Germinal center (tissue), 1 donor: ENCODE measurements at places on chromosomes 3 and 15.
A peak's percentile ranks its signal among the peaks of the same experiment; 100 is the strongest.

GRCh38 chr15:69795601-69796000 lies 302.1 kb downstream of the TLE3 start:
- DNase-seq, result no peak

- no peak for DNase-seq
Observed at GRCh38 chr15:34160735-34161134, 49.2 kb downstream of the KATNBL1 start.

DNA sequence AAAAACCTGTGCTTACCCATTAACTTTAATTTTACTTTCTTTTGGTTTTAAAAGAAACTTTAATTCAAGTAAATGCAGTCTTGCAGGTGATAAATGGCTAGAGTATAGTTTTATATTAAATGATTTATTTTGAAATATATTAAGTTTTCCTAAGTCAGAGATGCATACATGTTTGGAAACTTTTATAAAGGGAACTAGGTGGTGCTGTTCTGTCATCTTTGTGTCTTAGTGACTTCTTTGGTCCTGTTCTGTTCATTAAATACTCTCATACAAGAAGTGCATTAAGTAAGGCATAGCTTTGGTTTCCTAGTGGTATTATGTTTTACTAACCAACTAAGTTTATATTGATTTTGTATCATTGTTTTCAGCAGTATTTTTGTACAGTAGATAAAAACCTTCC lies 15.6 kb downstream of the CADM2 start:
- DNase-seq, result no peak

DNA sequence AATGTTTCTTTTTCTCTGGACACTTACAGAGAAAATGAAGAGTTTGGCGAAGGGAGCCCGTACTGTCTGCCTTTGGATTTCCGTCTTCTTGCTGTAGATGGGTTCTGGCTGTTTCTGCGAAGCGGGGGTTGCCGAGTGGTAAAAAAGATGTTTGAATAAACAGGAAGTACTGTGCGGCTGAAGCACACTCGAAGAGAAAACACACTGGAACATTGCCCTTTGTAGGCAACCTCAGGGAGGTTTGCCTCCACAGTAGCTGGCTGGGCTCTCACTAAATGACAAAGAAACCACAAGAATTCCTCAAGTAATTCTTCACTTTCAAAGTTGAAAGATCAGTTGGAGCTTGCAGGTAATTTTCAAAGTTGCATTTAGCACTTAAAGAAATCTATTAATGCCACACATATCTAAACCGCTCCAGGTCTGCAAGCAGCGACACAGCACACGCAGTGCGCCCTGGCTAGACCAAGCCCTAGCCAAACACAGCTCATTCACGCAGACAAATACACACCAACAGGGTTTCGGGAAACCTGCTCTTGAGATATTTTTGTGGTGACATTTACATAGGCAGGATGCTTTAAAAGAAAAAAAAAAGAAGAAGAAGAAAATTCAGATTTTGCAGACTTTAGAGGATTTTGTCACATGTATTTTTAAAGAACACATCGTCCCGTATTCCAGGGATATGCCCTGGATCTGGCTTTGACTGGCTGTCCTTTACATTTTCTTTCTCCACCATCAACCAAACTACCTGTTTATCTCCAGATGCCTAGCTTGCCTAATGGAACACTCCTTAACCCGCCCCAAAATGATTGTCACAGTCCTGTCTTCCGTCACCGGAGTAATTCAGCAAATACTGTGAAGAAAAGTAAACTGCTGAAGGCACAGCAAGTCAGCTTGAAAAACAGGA lies 452.8 kb downstream of the FOXP1 start:
- DNase-seq, result peak; percentile 67

DNA sequence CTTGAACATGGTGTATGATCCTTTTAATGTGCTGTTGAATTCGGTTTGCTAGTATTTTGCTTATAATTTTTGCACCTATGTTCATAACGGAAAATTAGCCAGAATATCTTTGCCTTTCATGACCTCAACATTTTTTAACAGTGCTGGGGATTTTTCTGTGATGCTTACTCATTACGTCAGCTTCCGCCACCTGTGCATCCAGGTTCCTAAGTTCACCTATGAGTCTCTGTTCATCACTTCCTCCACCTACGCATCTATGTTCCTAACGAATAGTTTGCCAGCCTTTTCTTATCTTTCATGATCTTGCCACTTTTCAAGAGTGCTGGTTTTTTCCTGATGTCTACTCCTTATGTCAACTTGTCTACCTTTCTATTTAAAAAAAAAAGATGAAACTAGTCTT lies 16.5 kb downstream of the AADACL2 start:
- DNase-seq, result no peak

DNA sequence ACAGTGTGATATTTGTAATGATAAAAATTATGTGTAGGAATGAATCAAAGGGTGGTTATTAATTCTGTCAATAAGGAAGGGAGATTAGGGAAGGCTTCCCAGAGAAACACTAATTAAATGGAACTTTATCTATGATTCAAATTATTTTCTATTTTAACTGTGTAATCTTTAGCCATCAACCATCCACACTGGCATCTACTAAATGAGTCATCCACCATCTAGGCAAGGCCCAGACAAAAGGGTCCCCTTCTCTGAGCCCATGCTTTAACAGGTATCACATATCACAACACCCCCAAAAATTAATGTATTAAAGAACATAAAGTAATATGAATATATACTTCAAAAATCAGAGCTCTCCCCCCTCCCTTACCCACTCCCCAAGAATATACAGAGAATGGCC lies 19.9 kb upstream of the TPM1 start:
- DNase-seq, result no peak

DNA sequence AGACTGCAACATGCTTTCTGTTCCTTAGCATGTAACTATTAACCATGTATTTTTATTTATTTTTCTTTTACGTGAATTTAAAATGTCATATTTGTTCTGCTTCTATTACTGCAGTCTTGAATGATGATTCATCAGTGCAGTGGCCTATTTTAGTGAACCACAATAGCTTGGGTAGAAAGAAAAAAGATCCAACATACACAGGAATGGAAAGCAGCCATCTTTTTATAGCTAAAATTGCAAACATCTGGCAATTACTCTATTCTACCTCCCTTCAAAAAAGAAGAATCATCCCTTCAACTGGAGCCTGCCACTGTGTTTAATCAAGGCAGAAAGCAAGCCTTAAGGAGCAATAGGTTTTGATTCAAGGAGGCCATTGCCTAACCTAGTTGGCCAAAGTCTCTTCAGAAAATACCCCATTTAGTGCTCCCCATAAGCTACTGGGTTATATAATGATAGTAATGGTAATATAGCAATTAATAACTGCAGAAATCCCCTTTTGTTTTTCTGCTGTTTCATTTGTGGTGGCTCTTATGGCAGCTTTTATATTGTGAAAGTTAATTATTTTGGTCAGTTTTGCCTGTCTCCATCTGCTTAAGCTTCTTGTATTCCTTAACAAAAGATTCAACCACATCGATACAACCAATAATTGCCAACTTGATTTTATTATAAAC lies 267.3 kb downstream of the LPP start:
- no peak for DNase-seq

GRCh38 chr15:57562196-57562769 lies 29.4 kb upstream of the MYZAP start:
- DNase-seq, result no peak

GRCh38 chr3:31748933-31749295 lies 216.2 kb downstream of the STT3B start:
- no peak for DNase-seq

- DNase-seq, result no peak
Observed at GRCh38 chr3:152524198-152525140, 255.7 kb downstream of the MBNL1 start.

DNA sequence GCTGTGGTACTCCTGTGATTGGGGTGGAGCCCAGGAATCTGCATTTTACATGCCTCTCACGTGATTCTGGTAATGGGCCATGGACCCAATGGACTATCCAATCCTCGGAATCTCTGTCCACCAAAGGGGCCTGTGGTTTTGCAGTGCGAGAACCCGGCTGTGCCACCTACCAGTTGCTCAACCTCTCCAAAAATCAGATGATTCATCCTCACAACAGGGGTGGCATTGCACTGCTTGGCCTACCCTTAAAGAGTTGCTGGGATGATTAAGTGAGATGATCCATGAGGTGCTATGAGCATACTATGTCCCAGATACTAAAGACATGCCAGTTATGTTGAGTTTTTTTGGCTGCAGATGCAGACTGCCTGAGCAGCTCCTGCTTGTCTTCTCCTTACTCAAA lies 5.1 kb downstream of the ANP32A start:
- DNase-seq, result no peak

DNA sequence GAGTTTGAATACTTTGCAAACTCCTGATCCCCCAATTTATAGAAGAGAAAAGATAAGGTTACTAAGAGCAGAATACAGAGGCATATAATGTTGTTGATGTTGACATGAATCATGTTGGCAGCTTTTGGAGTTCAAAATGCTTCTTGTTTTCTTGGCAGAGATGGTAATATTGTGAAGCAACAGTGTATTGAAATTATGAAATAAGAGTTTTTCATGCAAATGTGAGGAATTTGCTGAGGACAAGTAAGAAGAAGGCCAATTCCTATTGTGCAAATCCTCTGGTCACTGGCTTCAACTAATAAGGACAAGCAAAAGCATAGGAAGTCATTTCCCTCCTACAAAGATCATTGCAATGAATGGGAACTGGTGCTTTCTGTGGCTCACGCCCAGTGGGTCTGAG lies 126.9 kb upstream of the CHL1 start:
- DNase-seq, result no peak

DNA sequence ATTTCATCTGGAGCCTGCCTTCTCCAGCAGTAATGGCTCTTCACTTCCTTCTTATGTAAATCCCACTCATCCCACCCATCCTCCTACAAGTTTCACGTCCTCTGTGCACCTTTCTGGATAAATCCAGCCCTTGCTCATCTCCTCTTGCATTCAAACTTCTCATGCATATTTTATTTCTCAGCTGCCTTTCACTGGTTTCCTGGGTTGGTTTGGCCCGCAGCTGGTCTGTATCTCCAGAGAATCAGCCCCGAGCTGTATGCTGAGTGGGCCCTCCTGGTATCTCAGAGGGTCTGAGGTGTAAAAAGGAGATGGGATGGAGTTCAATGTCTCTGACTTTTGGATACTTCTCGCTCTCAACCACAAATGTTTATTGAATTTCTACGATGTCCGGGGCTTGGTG lies 248.6 kb upstream of the FEZF2 start:
- no peak for DNase-seq

DNA sequence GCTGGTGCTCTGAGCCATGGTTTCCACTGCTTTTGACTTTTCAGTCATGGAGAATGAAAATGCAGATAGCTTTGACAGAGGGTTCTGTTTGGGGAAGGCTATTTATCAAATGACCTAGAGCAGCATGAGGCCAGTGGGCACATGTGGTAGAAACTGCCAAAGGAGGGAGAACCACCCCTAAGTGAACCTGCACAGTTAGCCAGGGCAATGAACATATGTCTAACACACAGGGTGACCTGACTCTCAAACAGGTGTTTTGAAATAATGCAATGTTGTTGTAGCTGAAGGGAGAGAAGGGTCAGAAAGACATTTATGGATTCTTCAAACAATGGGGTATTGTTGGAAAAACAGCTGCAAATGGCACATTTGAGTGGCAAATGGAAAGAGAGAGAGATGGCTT lies 174.4 kb upstream of the FAM3D start:
- DNase-seq, result no peak

GRCh38 chr3:106290304-106290997 lies 421.6 kb upstream of the CBLB start:
- no peak for DNase-seq

- DNase-seq, result no peak
Observed at GRCh38 chr3:118637846-118638245, 396.8 kb downstream of the IGSF11 start.

GRCh38 chr15:99074446-99074845 lies 30.4 kb upstream of the SYNM start:
- DNase-seq, result no peak

DNA sequence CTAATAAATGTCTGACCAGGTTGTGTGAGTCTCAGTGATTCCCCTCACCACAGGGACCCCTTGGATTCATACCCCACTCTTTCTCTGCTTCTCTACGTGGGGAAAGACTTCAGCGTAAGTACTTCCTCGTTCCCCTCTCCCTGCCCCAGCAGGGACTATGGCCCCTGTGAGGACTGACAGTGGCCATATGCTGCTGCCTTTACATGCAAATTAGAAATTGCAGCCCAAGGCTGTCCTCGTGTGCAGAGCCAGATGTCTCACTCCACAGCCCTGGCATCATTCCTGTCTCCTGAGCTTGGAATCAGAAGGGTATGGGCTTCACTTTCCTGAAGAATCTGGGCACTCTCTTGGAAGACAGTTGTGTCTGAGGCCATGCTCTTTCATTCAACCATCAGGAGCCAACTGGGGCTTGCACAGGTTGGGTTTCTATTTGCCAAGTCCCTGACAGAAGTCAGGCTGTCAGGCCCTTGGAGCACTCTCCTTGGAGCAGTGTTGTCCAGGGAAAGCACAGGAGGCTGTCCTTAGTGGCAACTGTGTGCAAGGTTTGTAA lies 30.5 kb upstream of the IQCF2 start:
- no peak for DNase-seq

- DNase-seq, result no peak
Observed at GRCh38 chr3:88267441-88267840, 117.7 kb downstream of the C3orf38 start.

DNA sequence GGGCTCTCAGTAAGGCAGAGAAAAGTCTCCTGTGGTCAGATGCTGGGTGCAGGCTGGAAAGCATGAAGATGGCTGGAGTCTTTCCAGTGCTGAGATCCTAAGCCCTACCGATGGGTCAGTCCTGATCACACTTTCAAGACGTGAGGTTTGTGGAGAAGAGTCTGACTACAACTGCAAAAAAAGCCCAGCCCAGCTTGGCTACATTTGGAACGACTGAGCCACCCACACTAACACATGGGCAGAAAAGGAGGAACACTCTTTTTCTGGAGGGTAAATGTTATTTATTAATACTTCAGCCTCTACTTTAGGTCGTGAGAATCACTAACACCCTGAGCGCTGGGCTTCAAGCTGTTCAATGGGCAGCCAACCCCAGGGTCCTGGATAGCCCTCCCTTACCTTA lies 22.0 kb upstream of the C3orf22 start:
- DNase-seq, result no peak

GRCh38 chr3:141557961-141558706 lies 71.3 kb downstream of the RASA2 start:
- no peak for DNase-seq

- DNase-seq, result no peak
Observed at GRCh38 chr3:177602601-177603147, 405.4 kb upstream of the TBL1XR1 start.

DNA sequence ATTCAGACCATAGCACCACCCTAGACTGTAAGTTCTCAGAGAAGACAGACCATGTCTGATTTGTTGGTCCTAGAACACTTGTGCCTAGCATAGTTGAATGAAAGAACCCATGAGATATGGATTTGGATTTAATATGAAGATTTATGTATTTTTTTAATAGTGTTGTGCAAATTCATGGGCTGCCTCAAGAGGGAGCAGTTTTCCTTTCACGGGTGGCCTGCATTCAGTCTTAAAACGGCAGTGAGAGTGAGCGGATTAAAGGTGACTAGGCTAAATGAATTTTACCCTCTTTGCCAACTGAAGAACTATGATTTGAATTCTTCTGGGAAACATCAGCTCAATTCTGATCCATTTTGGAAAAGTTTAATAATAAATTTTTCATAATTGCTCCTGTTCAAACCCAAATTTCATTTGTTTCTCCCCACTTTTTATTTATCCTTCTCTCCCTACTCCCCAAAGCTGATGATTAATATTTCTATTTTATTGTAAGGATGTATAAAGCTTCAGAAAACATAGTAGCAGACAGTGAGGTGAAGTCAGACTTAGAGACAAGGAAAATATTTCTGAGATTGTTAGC lies 67.3 kb downstream of the MORC1 start:
- DNase-seq, result peak; percentile 17

- no peak for DNase-seq
Observed at GRCh38 chr15:78831229-78832207, 20.3 kb upstream of the ADAMTS7 start.

- DNase-seq, result peak; percentile 89
Observed at GRCh38 chr15:66865622-66866611, 163.9 kb downstream of the SMAD6 start.
